Stimulated activated CD4-positive, alpha-beta T cell treated with anti-CD3 and anti-CD28 coated beads, Interleukin-4, amount 100 ng/mL, for 4 hours (primary cell): ENCODE measurements at places on chromosomes 11 and 22.

DNA sequence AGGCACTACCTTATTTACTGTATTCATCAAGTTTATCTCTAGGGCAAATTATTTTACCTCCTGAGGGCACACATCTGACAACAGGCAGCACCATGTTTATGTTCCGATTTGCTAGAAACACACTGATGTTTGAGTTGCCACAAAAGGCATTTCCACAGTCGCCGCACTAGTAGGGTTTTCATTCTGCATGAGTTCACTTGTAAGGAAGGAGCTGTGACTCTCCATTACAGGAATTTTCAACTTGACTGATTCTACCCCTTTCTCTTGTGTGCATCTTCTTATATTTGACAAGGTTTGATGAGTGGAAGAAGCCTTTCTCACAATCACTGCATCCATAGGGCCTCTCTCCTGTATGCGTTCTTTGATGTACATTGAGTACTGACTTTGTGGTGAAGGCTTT lies 455.9 kb upstream of the CNTN5 start:
- DNase-seq = no peak

- DNase-seq = no peak
Measured at GRCh38 chr11:8282631-8283030, 19.0 kb upstream of the LMO1 start.

DNA sequence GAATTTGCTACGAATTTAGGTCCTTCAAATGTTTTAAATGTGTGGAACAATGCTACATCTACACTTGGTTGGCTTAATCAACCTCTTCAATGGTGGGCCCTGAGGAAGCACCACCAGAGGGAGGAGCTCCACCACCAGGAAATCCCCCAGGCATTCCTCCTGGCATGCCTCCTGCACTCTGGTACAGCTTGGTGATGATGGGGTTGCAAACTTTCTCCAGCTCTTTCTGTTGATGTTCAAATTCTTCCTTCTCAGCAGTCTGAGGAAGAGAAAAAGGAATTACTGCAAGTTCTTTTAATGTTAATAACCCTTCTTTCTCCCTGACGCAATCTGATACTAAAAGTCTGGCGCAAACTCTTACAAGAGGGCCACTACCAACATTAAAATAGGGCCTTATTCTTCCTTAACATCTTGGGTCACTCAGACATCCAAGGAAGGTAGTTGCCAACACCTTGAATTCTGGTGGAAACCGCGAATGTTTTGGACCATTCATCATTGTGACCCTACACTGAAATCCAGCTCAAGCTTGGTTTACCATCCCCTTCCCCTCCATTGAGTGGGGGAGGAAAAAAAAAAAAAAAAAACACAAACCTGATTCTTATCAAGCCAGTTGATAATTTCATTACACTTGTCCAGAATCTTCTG lies 4.2 kb downstream of the HSPA8 start:
- no peak for DNase-seq

DNA sequence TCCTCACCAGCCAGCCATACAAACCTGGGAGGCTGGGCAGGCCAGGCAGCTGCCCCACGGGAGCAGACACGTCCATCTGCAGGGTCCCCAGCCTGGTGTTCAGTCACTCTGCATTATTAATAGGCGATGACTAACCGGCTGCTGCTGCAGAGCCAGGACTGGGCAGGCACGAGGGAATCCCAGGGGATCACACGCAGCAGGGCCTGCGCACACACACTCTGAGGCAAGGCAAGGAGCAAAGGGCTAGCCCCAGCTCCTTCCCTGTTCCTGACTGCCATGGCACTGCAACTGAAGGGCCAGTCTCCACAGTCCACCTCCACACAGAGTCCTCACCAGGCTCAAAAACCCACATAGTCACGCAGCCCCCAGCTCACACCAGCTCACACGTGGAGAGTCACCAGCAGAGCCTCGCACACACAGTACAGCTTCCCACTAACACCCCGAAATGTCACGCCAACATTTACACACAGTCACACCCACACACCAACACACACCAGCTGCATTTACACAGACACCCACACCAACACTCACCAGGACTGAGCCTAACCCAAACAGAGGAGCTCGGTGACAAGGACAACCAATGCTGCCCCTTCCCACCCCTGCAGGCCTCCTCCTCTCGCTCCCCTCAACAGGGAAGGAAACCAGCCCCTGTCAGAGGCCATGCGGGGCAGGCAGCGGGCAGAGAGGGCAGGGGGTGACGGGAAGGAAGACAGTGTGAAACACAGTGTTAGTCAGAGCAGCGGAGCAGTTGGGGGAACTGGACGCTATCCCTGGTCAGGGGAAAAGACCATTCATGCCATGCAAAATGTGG lies 47.3 kb downstream of the NRXN2 start:
- DNase-seq = no peak

GRCh38 chr11:10272132-10272531 lies 21.9 kb downstream of the SBF2 start:
- no peak for DNase-seq

DNA sequence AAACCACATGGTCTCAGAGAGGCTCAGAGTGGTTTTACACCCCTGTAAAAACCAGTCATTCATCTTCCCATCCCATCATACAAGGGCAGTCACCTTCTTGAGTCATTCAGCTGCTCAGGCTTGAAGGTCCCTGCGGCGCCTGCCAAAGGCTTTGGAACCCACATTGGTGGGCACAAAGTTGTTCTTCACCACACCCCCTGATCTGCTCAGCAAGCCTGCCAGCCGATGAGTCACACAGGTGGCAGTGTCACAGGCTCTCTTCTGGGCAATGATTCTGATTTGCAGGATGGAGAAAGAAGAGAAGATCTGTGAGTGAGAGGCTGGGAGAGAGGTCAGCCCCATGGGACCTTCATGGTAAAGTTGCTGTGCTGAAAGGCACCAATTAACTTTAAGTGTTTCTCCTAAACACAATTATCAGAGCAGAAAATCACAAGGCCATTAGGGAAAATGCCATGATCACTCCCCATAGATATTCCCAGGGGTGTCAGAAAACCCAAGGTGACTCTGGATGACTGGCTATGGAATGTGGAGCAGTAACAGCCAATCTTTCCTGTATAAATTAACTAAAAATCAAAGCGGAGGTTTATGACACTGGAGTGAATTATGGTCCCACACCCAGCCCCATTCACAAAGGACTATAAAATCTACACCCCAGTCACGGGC lies 4.4 kb downstream of the CALCA start:
- DNase-seq = no peak

DNA sequence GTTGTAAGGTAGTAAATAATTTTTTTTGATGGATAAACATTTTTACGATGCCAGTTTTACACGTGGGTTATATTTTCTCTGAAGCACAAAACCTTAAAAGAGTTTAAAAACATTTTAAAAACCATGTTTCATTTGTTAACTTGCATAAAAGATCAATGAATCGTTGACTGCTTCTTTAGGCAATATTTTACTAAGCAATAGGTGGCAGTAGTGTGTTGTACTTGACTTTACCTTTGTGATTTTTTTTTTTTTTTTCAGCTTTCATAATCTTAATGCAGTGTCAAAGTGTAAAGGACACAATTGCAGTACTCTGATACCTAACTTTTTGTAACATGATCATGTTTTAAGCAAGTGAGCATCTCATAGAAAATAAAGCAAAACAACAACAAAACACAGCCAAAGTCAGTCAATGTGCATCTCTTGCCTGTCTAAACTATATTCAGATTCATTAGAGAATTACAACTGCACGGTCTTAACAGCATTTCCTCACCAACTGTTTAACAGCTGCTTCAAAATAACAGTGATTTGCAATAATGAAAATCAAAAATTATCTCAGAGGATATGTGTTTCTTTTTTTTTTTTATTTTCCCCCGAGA lies 27.7 kb downstream of the DNAJC24 start:
- no peak for DNase-seq
